ENCODE measurements at places on chromosomes 2 and 18.

DNA sequence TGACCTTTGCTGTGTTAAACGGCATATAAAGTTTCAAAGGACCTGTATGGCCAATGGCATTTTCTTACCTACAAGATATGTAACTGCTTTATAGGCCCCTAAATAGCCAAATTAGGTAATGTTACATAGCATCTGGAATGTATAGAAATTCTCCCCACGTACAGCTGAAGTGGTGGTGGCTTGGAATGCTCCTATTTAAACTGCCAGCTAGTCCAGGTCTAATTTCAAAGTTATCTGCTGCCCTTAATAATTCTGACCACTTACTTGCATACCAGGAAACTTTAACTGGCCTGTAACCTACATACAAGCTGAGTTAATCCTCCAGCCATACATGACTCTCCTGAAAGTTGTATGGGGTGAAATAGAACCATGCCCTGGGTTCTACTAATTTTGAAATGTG lies 1.3 kb downstream of the KIAA2012 start:
- no peak for DNase-seq

- DNase-seq, result no peak
These were observed 85.6 kb upstream of the SLC66A3 start for GRCh38 chr2:11069566-11070185.

GRCh38 chr2:2146969-2147900 lies 183.8 kb downstream of the MYT1L start:
- no peak for DNase-seq

GRCh38 chr2:133492719-133493380 lies 75.4 kb downstream of the NCKAP5 start:
- no peak for DNase-seq

DNA sequence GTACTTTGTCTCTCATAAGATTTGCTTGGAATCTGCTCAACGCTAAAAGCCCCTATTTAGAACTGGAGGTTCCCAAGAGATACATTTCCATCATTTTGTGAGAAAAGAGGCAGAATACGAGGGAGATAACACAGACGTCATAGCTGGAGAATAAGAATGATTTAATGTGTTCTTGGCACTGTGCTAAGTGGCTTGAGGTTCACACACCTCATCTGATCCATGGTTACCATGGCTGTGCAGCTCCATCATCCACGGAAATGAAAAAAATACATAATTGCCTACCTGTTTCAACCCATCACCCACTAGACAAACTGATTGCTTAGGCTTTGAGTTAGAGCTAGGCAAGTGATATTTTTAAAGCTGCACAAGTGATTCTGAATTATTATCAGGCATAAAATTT lies 227.6 kb downstream of the SLC8A1 start:
- no peak for DNase-seq

DNA sequence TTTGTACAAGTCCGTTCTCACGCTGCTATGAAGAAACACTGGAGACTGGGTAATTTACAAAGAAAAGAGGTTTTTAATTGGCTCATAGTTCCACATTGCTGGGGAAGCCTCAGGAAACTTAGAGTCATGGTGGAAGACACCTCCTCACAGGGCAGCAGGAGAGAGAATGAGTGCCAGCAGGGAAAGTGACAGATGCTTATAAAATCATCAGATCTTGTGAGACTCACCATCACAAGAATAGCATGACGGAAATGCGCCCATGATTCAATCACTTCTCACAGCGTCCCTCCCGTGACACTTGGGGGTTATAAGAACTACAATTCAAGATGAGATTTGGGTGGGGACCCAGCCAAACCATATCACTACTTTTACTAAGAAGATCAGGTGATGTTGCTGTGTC lies 285.8 kb downstream of the TMX3 start:
- no peak for DNase-seq

Measured in T follicular helper cell (primary cell).